Right atrium auricular region (tissue), 2 donors: ENCODE measurements at places on chromosomes 12 and 14. TPM values are rescaled to one million over a fixed set of nuclear protein-coding genes. Genes with fewer than 3 reads are reported as not detected.

Gene BATF
- total RNA-seq = 1.4 TPM

DNA sequence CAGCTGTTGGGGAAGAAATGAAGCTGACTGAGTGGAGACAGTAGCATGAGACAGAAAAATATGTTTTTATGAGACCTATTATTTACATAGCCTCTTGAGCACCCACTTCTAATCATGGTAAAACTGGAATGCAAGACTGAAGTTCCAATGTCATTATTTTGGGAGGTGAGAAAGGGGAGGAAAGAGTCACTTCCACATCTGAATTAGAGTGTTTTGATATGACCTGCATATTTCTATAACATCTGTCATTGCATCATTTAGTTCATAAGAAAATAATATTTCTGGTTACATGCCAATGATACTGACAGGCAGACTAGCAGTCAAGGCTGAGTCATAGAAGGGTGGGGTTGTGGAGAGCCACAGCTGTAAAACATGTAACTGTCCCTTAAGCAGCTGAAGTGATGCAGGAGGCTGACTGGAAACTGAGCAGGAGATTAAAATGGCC, 26.7 kb downstream of the NTN4 start:
- DNase-seq = no peak

DNA sequence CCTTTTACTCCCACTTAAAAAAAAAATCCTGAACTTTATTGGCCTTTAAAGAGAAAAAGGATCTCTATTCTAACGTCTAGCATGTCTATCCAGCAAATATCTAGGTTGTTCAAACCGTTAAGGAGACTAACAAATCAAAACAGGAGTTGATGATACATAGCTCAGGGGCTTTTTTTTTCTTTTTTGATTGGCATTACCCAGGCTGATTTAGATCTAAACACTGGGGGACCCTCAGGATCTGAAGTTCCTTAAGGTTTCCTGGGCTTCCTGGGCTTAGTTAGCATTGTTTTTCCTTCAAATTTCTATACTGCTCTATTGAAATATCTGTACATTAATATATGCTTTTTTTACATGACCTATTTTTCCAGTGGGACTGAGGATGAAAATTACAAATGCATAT, 42.3 kb downstream of the EFCAB11 start:
- no peak for DNase-seq

DNA sequence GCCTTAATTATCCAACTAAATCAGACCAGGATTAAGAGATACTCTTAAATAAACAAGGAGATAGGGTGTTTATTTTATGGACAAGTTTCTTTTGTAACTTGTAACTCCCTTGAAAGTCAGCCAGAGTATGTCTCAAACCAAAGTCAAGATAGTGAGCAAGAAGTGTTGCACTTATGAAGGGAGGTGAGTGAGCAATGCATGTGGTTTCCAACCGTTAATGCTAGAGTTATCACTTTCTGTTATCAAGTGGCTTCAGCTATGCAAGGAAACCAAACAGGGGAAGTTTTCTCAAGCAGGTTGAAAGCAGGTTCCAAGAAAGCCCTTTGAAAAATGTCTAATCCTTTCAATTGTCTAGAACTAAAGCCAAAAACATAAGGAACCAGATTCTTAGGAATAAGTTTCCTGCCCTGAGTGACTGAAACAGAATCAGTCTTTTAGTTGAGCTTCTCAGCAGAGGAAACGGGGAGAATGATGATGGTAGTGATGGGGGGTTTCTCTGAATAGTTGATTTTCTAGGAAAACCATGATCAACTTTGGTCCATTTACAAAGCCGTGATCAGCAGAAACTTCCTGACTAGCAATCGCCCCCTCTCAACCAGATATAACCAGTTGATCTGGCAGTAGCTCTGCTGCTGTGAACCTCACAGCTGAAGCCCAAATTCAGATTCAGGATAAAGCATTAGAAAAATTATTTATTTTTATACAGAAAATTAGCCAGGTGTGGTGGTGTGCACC, 128.4 kb downstream of the DAD1 start:
- no peak for DNase-seq

DNA sequence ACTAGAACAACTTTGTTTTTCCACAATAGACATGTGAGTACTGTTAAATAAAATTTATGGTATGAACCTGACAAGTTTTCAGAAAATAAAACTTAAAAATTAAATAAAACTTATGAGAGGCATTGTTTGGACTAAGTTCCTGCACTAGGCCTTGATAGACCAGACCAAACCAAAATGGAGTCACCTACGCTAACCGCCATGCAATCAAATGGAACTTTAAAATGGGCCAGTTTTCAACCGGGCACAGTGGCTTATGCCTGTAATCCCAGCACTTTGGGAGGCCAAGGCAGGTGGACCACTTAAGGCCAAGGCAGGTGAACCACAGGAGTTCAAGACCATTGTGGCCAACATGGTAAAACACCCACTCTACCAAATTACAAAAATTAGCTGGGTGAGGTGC, 5.1 kb upstream of the RFC5 start:
- no peak for DNase-seq
